ENCODE measurements at places on chromosomes 12 and 14.
A peak's percentile ranks its signal among the peaks of the same experiment; 100 is the strongest.

DNA sequence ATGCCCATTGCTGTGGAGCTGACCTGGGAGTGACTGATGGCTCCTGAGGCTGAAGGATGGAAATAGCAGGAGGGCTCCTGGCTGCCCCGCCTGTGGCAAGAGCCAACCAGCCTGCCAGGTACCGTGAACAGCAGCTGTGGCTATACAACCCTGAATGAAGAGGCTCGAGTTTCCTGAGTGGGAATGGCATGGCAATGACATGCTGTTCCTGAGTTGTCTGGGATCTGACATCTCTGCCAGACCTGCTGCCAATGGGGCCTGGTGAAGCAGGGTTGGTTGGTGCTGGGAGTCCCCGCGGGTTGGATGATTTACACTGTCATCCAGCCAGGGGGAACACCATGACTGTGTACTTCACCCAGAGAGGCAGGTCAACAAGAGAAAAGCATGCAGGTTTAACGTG lies 31.8 kb upstream of the LRRC10 start:
- no peak for DNase-seq

DNA sequence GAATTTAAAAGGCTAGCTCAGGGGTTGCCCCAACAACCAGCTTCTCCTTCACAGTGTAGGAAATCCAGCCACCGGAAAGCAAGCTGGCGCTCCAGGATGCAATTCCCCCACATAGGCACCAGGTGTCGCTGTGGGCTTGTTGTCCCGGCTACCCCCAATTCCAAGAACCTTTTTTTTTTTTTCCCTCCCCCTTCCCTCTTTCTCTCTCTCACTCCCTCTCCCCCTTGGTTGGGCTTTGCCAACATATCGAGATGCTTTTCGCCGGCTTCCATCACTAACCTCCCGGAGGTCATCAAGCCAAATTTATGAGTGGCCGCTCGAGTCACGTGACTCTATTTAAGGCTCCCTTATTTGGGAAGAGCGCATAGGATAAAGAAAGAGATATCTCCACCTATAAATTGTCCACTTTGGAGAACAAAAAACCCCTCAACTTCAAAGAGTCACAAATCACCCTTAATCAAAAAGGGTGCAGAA lies at the start of gene HOXC5:
TSS of gene HOXC5 (plus strand) at position 424 of the 474 bp plus-strand sequence. CDS start 73 bp downstream, outside the sequence.
- DNase-seq: peak; percentile 82

DNA sequence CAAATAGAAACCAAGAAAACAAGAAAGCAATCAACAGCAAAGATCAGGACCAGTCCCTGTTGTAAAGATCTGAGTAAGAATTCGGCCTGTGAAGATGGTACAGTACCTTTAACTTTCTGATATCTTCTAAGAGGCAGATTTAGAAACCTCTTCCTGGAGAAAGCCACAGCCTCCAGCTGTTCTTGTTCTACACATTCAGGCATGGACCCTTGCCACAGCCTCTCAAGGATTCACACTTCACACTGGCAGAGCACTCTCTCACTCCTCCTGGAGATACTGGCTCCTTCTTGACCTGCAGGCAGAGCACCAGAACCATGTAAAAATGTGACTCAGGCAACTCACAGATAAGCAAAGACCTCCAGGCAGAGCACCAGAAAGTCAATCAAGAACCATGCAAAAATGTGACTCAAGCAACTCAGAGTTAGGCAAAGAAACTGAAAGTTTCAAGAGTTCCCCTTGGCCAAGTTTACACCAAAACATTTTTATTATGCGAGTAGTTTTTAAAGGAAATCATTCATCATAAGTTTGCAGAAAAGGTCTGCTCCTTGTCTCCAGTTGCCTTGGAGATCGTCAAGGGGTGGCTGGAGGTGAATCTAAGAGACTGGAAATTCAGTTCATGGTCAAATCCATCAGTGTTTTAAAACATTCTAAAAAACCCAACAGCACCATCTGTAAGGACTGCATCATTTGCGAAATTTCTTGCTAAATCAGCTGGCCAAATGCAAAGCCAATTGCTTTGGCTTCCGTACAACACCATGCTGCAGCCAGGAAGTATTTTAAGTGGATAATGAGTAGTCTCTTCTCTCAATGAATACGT lies 119.3 kb upstream of the MDM1 start:
- DNase-seq: no peak

GRCh38 chr14:55843718-55844403 lies 263.9 kb downstream of the KTN1 start:
- no peak for DNase-seq

DNA sequence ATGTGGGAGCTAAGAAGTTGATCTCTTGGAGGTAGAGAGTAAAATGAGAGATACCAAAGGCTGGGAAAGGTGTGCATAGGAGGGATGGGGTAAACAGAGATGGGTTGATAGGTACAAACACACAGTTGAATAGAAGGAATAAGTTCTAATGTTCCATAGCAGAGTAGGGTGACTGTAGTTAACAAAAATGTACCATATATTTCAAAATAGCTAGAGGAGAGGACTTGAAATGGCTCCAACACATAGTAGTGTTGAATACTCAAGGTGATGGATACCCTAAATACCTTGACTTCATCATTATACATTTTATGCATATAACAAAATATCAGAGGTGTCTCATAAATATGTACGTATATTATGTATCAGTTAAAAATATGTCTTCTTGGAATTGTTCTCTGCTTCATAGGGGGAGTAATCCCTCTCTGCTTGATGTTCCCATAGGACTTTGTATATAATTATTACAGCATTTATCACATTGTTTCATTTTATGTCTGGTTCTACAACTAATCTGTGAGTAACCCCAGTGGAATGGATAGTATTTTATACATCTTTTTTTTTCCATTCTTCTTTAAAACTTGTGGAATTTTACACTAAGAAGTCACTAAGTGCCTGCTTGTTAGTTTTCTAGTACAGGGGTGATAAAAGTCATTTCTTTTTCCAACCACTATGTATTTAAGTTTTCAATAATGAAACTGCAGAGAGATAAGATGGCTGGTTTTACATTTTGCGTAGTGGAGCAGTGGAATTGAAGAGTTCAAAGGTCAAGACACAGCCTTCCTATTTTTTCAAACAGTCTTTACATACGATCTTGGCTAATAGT lies 1940.0 kb upstream of the SEL1L start:
- no peak for DNase-seq

- no peak for DNase-seq
Measured at GRCh38 chr14:55430024-55430690, 10.3 kb downstream of the TBPL2 start.

DNA sequence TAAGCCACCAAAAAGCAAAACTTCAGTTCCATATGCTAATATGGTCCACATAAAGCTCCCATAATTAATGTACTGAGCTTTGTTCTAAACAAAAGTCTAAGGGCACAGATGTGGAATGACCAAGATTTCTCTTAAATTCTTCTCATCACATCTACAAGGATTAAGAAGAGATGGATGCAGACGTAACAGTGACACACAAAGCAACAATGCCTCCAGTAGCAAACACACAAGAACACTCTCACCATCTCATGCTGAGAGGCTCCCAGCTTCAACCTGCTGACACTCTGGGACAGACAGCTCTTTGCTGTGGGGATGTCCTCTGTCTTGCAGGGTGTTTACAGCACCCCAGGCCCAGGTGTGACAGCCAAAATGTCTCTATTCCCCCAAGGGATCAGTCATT lies 48.2 kb downstream of the SETD3 start:
- DNase-seq: no peak

- DNase-seq: no peak
Measured at GRCh38 chr14:49212721-49213120, 373.5 kb downstream of the RPS29 start.

DNA sequence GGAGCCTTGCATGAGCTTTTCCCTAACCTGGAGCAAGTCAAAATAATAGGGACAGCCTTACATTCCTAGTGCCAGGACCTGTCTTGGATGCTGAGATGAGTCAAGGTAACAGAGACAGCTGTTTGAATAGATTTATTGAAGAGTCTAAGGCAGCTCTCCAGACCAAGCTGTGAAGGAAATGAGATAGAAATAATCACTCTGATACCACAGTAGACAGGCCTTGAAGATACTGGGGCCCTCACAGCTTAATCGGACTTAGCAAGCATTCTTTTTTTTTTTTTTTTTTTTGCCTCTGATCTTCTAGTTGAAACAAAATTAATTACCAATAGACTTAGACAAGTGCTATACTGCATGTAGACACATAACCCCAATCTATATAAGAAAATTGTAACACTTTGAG lies 3.1 kb upstream of the RNASE9 start:
- DNase-seq: no peak

Data from frontal cortex (tissue), 4 donors.